ENCODE measurements at places on chromosomes 11 and 22.

DNA sequence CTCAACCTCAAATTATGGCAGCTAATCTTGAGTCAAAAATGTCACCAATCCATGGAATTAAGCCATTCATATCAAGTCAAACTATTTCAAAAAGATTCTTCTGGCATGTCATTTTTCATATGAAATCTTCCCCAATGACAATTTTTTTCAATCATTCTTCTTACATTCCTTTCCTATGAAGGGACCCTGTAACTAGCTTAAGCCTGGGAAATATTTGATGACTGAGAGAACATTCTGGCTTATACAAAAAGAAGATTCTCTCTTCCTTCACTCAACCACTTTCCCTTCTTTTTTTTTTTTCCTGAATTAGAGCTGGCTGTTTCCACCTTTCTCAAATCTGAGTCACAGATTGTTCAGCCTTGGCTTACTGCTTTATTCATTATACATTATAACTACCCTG, 903.7 kb downstream of the FAM181B start:
- no peak for DNase-seq

DNA sequence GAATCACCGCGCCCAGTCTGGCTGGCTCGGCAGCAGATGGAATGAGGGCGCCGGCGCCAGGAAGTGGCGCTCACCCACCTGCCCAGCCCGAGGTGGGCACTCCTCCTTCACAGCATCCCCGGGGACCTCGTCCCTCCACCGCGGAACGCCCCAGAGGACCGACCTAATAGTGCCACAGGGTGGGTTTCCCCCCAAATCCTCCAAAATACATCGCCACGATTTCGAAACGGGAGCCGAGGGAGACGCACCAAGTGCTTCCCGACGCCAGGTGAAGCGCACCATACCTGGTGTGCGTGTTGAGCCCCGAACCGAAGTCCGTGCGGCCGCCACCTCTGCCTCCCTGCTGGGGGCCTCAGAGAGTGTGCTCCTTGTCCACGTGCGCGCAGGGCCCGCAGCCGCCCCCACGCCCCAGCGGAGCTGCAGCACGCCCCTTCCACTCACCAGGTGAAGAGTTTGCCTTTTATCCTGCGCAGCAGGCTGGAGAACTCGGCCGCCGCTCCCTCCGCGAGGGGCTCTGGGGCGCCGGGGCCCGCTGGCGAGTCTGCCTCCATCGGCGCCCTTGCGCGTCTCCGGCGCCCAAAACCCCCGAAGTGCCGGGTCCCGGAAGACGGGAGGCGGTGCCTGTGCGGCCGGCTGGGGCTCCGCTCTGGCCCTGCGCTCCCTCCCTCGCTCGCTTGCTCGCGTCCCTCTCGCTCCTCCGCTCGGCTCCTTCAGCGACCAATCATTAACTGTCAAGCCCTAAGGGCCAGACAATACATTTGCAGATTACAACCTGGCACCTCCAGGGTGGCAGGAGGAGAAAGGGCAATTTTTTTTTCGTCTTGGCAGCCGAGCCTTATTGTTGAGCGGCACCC, at the start of gene SLC35F2:
Gene SLC35F2, minus strand, starts transcription at position 571 of the 854 bp plus-strand sequence. Its CDS starts 20 bp downstream, at position 551.
- DNase-seq = peak; percentile 90

DNA sequence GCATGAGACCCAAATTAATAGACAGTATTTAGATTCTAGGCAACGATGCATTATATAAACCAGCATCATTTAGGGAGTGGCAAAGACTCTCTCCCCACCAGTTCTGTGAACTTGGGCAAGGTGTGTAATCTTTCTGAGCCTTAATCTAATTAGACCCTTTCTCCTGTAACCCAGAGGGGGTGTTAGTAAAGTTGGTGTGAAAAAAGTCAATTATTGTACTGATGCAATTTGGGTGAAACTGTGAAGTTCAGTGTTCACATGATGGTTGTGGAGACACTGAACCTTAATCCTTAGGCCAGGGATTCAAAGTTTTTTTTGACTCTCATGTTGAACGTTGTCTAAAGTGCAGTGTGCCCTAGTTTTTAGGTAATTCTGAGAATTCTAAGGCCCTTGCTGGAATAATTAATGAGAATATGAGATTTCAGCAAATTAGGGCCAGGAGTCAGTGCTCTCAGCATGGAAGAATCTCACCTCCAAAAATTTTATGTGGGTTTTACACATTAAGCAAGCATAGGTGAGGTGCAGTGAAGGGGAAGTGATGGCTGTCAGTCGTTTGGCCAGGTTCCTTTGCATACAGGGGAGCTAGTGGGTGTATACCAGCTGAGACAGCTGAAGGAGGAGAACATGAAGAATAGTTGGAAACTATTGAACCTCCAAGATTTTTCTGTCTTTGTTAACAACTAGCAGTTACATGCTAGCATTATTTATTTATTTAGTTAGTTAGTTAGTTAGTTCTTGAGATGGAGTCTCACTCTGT, 94.2 kb downstream of the PTPRJ start:
- no peak for DNase-seq

GRCh38 chr11:84902445-84902844, 724.7 kb downstream of the DLG2 start:
- DNase-seq = no peak

DNA sequence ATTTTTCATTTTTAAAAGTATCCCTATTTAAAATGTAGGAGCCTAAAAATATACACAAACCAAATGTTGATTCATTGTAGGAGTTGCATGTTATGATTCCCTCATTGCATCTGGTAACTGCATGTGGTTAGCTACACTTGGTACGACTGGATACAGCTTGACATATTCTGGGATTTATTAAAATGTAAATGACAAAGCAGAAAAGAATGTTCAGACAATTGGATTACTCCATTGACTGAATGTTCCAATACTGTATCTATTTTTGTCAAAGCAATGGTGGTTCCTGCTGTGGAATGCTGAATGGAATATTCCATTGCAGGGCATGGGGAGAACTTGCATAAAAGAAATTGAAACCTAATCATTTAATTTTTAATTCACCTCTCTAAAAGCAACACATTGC, 30.8 kb downstream of the BLID start:
- no peak for DNase-seq
